ENCODE measurements at places on chromosomes 5 and 9.

DNA sequence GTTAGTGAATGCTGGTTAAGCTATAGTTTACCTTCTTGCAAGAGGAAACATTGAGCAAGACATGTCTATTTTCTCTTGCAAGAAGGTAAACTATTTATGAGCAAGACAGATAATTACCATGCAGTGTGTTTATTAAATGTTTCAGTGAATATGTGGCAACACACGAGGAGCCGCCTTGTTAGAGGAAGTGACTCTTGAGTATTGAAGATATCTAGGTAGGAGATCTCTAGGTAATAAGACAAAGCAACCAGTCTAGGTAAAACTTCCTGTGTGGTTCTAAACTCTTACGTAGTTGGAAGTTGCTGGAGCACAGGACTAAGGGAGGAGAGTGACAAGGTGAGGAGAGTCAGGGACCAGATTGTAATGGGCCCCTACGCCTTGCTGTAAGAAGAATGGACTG is 16.8 kb downstream of the SKP2 start:
- no peak for DNase-seq

GRCh38 chr5:81181576-81182316 is 51.4 kb upstream of the CKMT2 start:
- DNase-seq, result no peak

DNA sequence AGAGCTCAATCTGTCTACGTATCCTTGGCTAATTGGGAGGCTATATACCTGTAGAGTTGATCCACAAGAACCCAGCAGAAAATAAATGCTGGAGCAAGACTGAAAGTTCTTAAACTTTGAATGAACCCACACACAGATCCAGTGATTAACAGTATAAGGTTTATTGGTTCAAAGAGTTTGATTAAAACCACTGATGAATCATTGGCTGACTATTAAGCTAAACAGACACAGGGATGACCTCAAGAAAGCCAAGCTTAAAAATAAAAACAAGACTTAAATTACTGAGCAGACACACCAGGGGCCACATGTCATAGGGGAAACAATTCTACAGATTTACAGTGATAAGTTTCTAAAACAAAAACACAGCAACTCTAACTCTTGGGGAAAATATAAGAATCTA is 163.6 kb downstream of the SPATA31D1 start:
- DNase-seq, result no peak

DNA sequence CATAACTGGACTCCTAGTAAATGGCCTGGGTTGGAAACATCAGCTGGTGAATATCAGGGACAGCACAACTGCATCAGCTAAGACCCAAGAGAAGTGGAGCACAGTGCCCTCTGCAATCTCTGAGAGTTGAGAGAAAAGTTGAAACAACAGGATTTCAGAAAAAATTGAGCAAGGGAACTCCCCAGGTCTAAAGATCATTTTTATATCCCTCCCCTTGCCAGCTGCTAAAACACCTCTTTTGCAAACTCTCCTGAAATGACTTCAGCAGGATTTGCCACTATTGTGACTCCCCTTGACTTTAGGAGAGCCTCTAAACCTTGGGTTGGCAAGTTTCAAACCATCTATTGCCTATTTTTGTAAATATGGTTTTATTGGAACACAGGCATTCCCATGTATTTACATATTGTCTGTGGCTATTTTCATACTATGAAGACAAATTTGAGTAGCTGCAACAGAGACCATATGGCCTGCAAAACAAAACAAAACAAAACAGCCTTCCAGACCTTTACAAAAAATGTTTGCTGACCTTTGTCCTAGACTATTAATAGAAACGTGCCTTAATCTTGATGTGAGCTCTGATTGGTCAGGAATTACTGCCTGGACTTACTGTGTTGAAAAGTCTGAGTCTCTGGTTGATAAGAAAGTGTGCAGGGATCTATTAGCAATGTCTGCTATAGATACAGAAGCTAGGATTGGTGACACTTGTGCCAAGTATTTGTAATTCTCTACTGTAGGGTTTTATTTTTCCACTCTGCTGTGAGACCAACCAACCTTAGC is 37.7 kb upstream of the PLPPR1 start:
- DNase-seq, result no peak

- DNase-seq, result peak; percentile 6
Measured at GRCh38 chr5:147188200-147189108, 46.4 kb upstream of the STK32A start.

- DNase-seq, result no peak
Measured at GRCh38 chr5:2352101-2352861, 399.2 kb downstream of the IRX2 start.

GRCh38 chr5:164073081-164073480 is 567.7 kb downstream of the MAT2B start:
- no peak for DNase-seq

GRCh38 chr9:18456624-18457237 is 17.2 kb upstream of the ADAMTSL1 start:
- no peak for DNase-seq

DNA sequence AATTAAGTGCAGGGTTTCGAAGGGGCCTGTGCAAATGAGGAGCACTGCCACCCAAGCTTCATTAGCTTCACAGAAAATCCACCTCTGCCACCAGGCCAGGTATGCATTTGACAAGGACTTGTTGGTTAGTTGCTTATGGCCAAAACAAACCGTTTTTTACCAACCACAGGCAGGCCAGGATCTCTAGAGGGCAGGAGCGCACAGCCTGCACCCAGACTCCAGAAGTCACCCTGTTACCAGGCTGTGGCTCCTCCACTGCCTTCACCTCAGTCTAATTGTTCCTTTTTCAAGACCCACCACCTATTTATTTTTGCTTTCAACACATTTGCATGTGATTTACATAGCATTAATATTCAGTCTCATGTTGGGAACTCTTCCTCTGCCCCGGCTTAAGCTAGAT is 78.3 kb upstream of the HSPA9 start:
- DNase-seq, result no peak

GRCh38 chr9:89001917-89002540 is 10.8 kb downstream of the S1PR3 start:
- no peak for DNase-seq

DNA sequence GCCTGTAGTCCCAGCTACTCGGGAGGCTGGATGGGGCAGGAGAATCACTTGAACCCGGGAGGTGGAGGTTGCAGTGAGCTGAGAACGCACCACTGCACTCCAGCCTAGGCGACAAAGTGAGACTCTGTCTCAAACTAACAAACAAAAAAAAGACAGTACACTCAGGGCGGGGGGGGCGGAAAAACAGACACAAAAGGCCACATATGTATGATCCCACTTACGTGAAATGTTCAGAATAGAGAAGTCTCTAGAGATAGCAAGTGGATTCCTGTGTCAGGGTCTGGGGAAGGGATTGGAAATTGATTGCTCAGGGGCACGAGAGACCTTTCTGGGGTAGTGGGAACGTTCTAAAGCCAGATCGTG is 9.0 kb upstream of the LCN1 start:
- DNase-seq, result no peak

- DNase-seq, result no peak
Measured at GRCh38 chr9:81902626-81903025, 25.6 kb upstream of the SPATA31D4 start.

- DNase-seq, result no peak
Measured at GRCh38 chr5:22102823-22103359, 750.3 kb downstream of the CDH12 start.

DNA sequence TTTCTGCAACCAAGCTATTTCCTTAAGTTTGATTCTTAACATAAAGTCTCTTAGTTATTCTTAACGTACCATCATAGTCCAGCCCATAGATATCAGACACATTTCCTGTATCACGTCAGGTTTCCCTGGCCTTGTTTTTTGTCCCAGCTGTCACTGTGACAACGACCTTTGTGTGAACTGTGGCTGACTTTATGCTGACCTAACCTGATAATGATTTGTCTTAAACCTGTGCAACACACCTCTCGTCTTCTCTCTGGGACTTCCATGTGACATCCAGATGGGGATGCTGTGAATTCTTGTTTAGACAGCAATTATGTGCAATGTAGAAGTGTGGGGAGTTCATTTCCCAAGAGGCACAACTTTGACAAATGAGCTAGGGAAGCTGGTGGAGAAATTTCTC is 662.8 kb downstream of the PTPRD start:
- no peak for DNase-seq

DNA sequence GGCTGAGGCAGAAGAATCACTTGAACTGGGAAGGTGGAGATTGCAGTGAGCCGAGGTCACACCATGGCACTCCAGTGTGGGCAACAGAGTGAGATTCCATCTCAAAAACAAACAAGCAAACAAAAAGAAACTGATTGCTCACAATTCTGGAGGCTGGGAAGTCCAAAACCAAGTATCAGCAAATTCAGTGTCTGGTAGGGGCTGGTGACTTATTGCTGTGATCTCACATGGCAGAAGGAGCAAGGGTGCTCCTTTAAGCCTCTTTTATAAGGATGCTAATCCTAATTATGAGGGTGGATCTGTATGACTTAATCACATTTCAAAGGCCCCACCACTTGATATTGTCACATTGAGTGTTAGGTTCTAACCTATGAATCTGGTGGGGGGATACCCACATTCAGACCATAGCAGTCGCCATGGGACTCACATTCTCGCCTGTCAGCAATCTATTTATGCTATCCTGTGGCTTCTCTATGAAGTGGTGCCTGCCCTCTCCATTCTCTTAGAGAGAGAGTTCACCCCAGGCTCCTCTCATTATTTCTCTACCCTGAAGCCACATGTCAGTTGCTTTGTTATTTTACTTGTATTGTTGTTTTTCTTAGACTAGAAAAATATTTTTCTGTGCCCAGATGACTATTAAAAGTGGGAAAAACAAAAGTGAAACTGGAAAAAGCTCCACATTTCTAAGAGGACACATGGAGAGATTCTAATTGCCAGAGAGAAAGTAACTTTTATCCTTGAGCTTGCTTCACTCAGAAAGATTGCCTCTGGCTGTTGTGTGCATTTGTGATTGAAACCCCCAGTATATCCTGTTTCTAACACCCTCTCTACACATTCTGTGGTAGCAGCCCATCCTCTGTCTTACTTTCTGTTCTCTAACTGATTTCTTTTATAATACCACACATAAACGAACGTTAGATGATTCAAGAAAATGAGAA is 18.8 kb upstream of the PRLR start:
- no peak for DNase-seq

GRCh38 chr9:70060883-70061507 is 17.3 kb downstream of the MAMDC2 start:
- DNase-seq, result no peak

GRCh38 chr9:27785714-27786100 is 212.4 kb upstream of the C9orf72 start:
- DNase-seq, result no peak

- DNase-seq, result no peak
Measured at GRCh38 chr9:18331808-18332209, 142.1 kb upstream of the ADAMTSL1 start.

GRCh38 chr5:137604348-137605095 is 105.4 kb upstream of the SPOCK1 start:
- DNase-seq, result no peak

DNA sequence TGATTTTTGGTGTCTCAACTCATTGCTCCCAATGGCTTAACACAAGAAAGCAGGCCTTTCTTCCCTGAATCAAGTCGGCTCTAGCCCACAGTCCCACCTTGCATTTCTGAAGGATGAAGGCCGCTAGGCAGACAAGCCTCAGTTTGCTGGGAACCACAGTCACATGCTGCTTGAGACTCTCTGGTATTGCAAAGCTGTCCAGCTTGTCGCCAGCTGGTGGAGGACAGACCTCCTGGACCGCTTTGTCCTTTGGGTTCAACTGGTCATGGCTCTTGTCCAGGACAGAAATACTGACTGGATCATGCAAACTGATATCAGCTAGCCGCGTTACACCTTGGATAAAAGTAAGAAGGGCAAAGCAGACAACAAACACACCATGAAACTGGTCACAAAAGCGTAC is 23.1 kb downstream of the DDX31 start:
- DNase-seq, result no peak

GRCh38 chr9:21686738-21687137 is 115.7 kb upstream of the MTAP start:
- no peak for DNase-seq

DNA sequence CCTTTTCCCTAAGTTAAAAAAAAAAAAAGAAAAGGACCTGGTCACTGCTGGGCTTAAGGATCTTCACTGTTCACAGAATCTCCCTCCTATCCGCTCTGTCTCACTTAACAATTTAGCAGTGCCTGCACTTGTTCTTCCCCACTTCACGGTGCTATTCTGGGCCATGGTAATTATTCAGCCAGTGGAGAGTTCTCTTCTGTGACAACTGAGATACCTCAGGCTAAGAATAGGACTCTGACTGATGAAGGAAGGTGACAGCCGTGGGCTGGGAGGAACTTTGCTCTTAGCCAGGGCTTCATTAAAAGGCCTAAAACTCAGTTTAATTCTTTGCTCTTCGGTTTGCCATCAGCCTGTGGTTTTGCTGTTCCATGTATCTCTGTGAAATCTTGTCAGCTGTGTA is 51.9 kb upstream of the ENTREP1 start:
- no peak for DNase-seq

DNA sequence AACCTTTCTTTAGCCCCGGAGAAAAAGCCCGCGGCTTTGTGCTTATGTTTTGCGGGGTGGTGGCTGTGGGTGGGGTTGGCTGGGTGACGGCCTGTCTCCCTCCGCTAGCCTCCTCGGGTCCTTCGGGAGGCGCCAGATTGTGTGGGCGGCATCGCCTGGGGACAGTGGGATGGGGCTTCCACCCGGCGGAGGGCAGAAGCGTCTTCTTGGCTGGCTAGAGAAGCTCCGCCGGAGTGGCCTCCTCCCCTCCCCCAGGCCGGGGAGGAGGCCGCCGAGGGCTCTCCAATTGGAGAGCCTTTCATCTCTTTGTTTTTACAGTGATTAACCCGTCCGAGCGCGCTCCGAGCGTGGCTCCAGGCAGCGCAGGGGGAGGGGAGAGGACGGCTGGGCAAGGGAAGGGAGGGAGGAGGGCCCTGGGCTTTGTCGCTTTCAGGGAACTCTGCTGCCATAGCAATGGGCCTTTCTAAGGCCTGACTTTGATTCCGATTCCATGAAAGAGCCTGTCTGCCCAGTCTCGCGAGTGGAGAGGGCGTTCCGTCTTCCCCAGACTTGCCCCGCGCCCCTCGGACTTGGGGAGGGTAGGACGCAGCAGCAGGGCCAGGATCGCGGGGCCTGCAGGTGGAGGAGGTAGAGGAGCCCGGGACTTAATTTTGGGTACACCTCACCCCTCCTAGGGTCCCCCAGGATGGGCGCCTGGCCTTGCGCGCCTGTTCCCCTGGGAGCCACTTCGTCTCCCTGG is 36.7 kb upstream of the TIFAB start:
- no peak for DNase-seq

DNA sequence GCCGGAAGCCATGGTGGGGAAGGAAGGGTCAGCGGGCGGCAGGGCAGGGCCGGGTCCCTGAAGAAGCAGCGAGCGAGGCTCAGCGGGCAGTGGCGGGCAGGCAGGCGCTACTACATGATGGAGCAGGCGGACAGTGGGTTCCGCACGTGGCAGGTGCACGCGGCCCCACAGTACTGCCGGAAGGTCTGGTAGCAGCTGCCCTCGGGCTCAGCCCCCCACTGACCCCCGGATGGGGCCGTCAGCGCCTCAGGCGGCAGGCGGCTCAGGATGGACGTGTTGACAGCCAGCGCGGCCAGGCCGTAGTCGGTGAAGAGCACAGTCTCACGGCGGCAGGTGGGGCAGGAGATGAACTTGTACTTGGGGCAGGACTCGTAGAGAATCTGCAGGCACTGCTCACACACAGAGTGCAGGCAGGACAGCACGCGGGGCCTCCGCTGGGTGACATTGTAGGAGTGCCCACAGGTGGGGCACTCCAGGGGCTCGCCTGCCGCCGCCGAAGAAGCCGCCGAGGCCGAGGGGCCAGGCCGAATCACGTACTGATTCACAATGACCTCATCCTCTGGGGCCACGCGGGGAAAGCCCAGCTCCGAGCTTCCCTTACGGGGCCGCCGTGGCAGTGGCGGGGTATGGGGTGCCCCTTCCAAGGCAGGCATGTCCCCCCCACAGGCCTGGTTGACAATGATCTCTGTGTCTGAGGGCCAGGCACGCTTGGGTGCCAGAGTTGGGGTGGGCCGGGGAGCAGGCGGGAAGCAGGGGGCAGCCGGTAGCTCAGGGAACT is 1.5 kb downstream of the RNF208 start:
- DNase-seq, result no peak

Measured in stimulated activated CD4-positive, alpha-beta T cell treated with anti-CD3 and anti-CD28 coated beads, Interleukin-1b, Interleukin-23, amount 100 ng/mL, for 24 hours (primary cell).